NCI-H146 (cell line): ENCODE measurements at places on chromosomes 1 and 21.

- DNase-seq = no peak
These were observed 417.0 kb upstream of the ESRRG start for GRCh38 chr1:217140041-217140901.

DNA sequence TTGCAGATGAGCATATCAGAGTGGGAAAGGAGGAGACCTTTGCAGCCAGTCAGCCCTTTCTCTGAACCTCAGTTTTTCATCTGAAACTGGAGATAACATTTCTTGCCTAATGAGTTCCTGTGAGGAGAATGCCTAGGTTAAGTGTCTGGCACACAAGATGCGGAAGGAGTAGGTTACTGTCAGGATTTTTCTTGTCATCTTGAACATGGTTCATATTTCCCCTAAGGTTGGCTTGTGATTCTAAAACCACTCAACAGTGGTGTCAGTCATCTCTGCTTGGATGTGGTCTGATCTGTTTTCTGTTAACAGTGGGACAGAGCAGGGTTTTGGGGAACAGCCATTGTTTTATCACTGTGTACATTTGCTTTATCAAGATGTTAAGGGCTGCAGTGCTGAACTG is 70.6 kb downstream of the TGFB2 start:
- no peak for DNase-seq

DNA sequence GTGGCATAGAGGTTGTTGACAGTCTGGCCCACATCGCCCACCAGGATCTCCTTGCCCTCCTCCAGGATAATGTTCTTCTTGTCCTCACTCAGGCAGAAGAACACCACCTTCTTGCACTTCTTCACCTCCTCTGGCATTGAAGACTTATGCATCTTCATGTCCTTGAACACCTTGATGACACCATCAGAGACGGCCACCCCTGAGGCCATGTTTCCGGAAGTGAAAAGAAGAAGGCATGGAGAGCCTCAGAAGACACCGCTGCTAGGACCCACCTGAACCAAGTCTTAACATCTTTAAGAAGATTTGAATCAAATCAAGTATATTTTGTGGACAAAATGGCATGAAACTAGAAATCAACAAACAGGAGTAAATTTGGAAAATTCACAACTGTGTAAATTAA is 56.2 kb downstream of the C1orf185 start:
- no peak for DNase-seq

GRCh38 chr1:222031318-222031717 is 289.4 kb upstream of the DUSP10 start:
- DNase-seq = no peak

- DNase-seq = no peak
These were observed 13.9 kb downstream of the DNAJC6 start for GRCh38 chr1:65323246-65323645.
